ENCODE measurements at places on chromosomes 2 and 18.

- no peak for DNase-seq
Measured at GRCh38 chr2:173968551-173968950, 3.4 kb upstream of the SP3 start.

- DNase-seq = no peak
Measured at GRCh38 chr2:16080071-16080470, 139.7 kb downstream of the MYCN start.

DNA sequence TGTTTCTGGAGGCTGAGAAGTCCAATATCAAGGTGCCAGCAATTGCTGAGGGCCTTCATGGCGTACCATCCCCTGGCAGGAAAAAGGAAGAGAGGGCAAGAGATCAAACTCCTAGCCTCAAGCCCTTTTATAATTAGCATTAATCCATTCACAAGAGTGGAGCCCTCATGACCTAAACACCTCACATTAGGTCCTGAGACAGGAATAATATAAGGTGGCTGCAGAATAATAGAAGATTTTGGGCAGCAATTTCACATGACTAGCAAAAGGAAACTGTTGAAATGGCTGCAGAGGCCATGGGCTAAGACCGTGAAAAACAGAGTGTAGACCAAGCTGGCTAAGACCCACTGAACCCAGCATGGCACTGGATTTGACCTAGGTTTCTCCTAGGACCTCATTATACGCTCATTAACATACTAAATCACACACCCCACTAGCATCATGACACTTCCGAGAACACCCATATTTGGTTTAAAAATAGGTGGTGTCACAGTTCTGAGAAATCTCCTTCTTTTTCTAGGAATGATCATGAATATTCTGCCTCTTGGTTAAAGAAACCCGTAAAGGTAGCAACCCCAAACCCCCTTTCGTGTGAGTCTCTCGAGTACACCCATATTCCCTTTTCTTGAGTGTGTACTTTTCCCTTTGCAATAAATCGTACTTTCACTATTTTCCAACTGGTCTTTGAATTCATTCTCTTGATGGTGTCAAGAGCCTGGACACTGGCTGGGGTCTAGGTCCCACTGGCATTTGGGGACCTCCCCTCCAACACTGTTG is 3.1 kb upstream of the MYCN start:
- DNase-seq = no peak

- no peak for DNase-seq
Measured at GRCh38 chr2:134275058-134275862, 21.4 kb downstream of the MGAT5 start.

GRCh38 chr2:42136782-42137124 is 32.4 kb upstream of the EML4 start:
- DNase-seq = no peak

DNA sequence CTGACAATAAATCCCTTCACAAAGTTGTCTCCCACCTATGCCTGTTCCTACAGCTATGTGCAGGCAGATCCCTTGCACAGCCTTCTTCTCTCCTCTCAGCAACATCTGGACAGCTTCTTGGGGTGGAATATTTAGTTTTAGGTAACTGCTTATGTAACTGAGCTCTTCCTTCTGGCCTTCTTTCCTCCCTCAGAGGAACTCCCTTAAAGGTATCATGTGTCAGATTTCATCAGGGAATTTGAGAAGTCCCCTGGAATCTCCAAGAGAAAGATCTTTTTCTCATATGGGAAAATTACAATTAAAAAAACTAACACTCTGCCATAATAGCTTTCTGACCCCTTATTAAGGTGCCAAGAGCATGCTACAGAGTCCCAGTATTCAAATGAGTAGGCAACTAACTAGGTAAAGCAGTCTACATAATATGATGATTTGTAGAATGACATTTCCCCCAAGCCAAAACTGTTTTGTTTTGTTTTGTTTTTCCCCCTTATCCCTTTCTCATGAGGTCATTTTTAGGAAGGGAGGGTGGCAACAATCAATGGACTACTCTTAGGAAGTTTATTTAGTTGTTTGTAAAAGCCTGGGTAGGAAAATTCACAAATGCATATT is 2.4 kb downstream of the TMEM200C start:
- no peak for DNase-seq

GRCh38 chr2:232345251-232345650 is 33.3 kb upstream of the ALPP start:
- DNase-seq = no peak

DNA sequence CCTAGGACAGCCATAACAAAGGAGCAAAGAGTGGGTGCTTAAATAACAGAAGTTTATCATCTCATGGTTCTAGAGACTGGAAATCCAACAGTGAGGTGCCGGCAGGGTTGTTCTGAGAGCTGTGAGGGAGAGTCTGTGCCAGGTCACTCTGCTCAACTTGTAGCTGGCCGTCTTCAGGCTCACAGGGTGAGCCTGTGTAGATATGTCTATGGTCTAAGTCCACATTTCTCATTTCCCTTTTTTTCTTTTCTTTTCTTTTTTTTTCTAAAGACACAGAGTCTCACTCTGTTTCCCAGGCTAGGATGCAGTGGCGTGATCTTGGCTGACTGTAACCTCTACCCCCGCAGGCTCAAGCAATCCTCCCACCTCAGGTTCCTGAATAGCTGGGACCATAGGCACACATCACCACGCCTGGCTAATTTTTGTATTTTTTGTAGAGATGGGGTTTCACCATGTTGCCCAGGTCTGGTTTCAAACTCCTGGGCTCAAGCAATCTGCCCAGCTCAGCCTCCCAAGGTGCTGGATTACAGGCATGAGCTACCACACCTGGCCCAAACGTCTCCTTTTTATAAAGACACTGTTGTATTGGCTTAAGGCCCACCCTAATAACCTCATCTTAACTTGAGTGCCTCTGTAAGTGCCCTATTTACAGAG is 142.2 kb downstream of the SP3 start:
- DNase-seq = no peak

GRCh38 chr2:63861220-63861822 is 19.6 kb downstream of the UGP2 start:
- DNase-seq = peak; percentile 74

- DNase-seq = peak; percentile 56
Measured at GRCh38 chr2:30305235-30305634, 73.9 kb downstream of the LBH start.

DNA sequence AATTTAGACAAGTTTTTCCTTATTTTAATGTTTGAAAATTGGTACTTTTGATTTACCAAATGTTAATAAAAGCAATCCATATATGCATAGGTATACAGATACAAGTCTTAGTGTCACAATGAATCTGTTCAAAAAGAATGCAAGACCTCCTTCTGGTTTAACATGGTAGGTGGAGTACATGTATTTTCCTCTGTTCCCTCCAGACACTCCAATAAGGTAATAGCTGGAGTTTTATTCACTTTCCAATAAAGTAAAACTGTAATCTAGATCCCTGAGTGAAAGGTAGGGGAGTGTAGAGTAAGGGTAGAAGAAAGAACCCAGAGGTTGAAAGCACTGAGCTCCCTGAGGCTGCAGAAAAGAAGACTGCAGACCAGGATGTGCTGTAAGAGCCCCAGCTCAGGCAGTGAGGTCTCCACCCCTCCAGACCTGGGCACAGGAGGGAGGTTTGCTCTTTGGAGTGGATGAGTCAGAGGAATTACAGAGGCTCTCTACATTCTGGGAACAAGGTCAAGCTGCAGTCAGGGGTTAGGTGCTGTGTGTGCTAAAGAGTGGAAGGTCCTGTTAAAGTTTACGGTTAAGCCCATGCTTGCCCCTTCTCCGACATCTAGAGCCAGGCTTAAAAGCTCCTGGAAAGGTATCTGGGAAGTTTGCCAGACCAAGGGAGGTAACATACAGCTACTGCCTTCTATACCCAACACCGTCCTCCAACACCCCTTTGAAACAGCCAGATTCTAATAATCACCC is 27.6 kb upstream of the STAT1 start:
- DNase-seq = peak; percentile 33

DNA sequence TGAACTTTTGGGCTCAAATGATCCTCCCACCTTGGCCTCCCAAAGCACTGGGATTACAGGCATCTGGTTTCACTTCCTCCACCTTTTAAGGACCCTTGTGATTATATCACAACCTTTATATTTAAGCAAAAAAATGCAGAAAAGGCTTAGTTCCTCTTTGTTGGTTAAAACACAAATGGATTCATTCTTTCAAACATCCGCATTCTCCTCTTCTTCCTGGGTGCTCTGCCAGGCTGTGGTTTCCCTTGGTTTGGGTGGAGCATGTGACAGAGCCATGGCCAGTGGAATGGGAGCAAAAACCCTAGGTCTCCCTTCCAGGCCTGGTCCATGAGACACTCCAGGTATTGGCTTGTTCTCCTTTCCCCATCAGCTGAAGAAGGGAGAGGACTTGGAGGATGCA is 9.9 kb upstream of the SLC66A3 start:
- no peak for DNase-seq

DNA sequence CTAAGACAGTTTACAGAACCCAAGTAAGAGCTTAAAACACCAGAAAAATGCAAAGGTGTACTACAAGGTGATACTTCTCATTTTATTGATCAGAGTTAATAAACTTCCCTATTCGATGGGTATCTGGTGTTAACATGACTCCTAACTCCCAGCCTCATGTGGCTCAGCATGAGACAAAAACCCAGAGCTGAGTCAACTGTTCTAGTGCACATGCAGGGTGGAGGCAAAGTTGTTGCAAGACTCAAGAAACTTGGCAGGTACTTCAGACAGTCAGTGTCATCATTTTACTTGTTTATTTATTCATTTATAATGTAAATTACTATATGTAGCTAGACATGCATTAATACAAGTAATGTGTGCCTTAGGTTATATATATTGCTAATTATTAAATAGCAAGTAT is 216.6 kb upstream of the DSEL start:
- peak; percentile 70 for DNase-seq

GRCh38 chr2:238462782-238463396 is 36.2 kb downstream of the ASB1 start:
- DNase-seq = peak; percentile 62

GRCh38 chr2:96103761-96104486 is 12.4 kb downstream of the ADRA2B start:
- no peak for DNase-seq

DNA sequence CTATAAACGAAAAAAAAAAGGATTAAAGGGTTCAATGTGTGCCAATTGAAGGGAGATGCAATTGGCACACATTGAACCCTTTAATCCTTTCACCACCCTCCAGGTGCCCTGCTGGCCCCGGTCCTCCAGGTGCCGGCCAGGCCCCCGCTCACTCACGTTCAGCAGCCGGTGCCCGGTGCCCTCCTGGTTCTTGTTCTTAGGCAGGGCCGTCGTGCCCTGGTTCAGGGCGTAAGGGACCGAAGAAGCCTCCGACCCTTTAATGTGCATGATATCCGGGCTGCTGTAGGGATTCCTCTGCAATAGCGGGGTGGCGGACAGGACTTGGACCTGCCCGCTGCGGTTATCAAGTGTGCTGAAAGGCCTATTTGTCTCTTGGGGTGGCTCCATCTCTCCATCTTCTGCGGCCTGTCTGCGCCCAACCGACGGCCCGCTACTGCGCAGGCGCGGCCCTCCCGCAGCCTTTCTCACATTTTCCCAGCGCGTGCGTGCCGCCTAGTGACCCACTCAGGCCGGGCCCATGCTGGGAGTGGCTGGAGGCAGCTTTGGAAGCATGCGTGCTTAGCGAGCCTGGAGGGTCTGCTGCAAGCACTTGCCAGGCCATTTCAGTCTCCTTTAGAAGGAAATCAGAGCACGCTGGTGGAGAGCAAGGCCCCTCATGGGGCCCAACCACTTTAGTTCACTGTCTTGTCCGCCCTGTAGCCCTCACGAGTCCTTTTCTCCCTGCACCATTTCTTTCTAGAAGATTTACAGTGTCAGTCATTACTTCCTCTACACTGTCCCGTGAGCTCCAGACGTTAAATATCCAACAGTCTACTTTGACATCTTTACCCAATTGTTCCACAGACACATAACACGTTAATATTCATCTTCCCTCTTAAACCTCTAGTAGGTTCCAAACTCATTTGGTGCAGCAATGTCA is 24.3 kb downstream of the TMEM237 start:
- DNase-seq = peak; percentile 71

DNA sequence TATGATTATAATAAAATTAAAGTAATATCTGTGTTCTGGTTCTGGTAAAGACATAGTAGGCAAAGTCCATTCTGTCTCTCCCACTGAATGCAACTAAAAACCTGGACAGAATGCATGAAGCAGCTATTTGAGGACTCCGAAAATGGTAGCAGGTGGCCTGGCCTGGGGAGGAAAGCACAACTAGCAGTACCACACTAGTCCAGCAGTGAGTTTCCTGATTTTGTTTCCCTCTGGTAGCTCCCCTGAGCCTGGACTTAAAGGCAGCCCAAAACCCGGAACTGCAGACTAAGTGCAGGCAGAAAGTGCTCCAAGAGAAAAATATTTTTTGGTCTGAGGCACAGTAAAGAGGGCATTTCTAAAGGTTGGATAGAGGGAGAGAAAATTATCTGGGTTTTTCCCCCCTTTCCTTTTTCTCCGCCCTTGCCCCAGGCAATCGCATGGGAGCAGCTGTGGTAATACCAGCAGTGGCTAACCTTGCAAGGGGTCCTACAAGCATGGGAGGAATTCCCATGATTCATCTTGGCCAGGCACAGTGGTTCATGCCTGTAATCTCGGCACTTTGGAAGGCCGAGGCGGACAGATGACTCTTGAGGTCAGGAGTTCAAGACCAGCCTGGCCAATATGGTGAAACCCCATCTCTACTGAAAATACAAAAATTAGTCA is 32.3 kb downstream of the ASXL2 start:
- DNase-seq = peak; percentile 12

- DNase-seq = peak; percentile 12
Measured at GRCh38 chr2:230068651-230069055, at the start of gene SLC16A14. Gene SLC16A14 (minus strand): TSS chr2:230068924. CDS start chr2:230059352, 9,572 bp downstream.

DNA sequence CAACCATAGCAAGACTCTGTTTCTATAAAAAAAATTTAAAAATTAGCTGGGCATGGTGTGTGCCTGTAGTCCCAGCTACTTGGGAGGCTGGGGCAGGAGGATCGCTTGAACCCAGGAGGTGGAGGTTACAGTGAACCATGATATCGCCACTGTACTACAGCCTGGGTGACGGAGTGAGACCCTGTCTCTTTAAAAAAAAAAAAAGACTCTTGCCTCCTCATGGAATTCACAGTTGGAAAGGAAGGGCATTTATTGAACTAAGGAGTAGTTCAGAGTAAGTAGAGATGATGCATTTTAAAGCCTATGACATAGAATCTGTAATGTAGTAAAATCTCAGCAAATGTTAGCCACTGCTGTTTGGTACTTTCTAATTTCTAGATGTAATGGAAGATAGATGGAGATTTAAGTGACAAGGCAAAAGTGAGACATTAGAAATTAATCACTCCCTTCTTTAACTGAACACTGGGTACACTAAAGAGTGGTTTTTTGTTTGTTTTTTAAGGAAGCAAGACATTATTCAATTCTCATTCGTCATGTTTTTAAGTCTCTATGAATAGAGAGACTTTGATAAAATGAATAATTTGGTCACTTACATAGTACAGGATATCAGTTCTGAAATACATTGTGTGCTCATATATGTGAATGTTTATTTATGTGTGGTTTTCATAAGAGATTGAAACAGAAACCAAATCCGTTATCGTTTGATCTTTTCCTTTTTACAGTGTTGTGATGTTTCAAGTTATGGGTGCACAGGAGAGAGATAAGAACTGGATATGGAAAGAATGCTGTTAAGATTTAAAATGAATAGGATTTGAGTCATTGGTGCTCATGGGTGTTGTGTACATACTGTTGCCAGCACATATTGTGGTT is 186.1 kb upstream of the STON1 start:
- DNase-seq = peak; percentile 61
